Mucosa of gallbladder (tissue), 1 donor: ENCODE measurements at places on chromosomes 5 and 9. TPM values are rescaled to one million over a fixed set of nuclear protein-coding genes. Genes with fewer than 3 reads are reported as not detected.

- no peak for DNase-seq
These were observed 145.3 kb upstream of the RASA1 start for GRCh38 chr5:87122151-87122977.

DNA sequence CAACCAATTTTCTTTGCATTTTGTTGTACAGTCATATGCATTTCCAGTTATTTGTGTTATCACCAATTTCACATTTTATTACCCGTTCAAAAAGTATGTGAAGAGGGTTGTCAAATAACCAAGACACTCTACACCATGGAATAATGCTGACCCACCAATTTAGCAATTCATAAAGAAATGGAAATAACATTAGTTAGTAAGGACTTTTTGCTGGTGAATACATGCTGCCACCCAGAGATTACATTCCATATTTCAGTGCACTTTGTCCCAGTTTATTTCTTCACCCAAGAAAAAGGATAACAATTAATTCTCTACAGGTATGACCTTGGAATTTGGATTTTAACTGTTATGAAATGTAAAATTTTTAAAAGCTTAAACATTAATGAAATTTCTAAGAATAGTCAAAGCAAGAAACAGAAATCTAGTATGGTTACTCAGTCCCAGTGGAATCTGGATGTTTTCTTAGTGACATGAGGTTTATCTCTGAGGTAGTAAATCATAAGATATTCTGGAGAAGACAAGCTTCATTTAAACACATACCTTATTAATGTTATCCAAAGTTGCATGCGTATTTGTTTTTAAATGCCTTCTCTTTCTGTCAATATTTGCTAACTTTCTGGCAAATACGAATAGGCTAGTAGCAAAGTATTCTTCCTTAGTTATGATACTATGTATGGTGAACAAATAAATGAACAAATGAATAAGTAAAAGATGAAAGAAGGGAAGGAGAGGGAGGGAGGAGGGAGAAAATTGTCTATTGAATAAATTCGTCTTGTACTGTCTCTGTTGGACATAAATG, 100.6 kb downstream of the CETN3 start:
- DNase-seq = no peak

- DNase-seq = no peak
These were observed 18.4 kb upstream of the TRAF1 start for GRCh38 chr9:120944948-120945347.

CCL28 gene
- 32.3 TPM for total RNA-seq

GRCh38 chr9:91187311-91187964, 174.3 kb downstream of the AUH start:
- DNase-seq = no peak
